NCI-H510A (cell line): ENCODE measurements at places on chromosomes 12 and 14.
A peak's percentile ranks its signal among the peaks of the same experiment; 100 is the strongest.

- DNase-seq, result no peak
Observed at GRCh38 chr14:83342590-83342989, 1808.9 kb upstream of the SEL1L start.

- no peak for DNase-seq
Observed at GRCh38 chr14:76776428-76777251, 15.4 kb downstream of the VASH1 start.

GRCh38 chr12:59597385-59597781 lies 1.6 kb downstream of the SLC16A7 start:
- peak; percentile 5 for DNase-seq

DNA sequence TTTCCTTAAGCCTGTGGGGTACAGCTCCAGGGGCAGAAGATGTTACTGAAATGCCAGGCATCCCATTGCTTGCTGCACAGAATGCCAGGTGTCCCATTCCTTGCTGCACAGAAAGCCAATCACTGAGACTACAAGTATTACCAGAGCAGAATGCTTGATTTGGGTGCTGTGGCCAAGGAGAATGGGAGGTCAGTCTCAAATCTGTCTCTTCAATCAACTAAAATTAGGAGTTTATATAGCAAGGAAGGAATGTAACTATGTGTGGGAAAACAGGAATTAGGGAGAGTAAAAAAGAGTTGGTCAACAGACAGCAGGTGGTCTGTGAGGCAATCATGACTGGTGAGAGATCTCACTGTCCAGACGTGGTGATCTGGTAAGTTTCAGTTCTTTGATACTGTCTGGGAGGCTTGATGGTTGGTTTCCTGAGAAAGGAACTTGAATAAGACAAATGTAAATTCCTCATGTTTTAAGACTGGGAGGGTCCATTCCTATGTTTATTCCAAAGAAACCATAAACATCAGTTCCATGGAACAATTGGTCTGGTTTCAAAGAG lies 31.2 kb upstream of the VASH1 start:
- no peak for DNase-seq

- no peak for DNase-seq
Observed at GRCh38 chr12:90253136-90253535, 544.5 kb upstream of the ATP2B1 start.

DNA sequence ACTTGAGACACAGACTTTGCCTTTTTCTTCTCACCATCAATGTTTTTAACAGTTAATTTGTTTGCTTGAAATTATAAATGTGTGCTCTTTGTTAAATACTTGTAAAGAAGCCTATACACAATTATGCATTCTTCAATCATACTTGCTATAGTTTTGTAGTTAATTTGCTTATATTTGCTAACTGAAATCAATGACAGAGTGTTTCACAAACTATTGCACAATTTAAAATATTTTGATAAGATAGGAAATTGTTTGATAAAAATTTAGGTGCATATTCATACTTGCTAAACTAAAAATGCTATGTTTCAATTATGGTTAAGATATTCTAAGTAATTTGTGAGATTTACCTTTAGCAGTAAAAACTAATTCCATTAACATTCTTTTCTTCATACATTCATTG lies 13.7 kb upstream of the OR4K5 start:
- no peak for DNase-seq

DNA sequence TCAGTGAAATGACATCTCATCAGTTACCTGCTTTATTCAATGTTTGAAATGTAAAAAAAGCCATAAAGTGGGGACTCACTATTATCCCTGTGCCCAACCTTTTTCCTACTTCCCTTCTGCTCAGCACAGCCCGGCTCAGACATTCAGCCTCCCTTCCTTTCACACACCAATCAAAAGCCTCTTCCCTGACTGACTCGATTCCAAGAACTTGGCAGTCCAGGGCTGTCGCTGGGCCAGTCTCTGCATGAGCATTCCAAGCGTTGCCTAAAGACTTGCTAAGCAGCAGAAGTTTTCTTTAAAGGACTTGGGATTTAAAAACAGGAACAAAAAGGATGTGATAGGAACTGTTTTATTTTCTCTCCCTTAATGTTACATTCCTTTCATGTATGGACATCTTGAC lies 22.7 kb downstream of the ITPR2 start:
- no peak for DNase-seq

- no peak for DNase-seq
Observed at GRCh38 chr14:61488417-61489401, 167.3 kb downstream of the PRKCH start.

DNA sequence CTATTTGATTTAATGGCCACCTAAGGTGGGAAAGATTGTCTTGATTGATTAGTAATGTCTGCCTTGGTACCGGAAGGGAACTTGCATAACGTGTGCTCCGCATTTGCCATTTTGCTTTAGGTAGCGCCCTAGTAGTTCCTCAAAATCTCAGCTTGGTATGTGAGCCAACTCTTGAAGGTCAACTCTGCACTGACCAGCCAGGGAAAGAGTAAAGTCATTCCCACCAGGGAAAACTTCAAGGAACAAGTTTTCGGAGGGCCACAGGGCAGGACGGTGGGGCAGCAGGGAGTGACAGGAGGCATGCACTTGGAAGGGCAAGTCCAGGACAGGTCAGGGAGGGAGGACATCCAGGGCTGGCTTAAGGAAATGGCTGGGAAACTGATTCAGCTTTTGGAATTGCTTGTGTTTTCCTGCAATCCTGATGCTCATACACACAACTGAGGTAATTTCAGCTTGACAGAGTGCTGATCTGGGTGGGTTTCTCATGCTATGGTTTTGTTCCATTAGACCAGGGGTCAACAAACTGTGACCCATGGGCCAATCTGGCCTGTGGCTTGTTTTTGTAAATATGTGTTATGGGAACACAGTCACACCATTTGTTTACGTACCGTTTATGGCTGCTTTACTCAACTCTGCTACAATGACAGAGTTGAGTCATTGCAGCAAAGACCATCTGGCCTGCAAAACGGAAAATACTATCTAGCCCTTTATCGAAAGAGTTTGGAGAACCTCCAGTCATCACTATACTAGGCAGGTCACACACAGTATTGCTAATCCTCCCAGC lies 184.5 kb downstream of the RBM19 start:
- no peak for DNase-seq

DNA sequence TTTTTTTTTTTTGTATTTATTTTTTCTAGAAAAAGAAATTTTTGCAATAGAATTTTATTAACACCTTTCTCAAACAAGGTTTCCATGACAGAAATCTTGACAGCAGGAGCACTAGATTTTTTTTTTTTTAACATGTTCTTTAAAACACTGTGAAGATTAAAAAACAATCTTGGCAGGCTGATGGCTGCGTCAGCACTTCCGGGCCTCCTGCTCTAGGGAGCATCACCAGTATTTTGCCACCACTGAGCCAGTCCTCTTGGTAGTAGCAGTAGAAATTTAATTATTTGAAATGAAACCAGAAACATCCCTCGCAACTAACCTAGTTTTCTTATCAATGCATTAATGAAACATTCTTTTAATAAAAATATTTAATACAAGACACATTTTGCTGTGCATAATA lies 99.6 kb downstream of the APAF1 start:
- no peak for DNase-seq

GRCh38 chr12:71694099-71694820 lies 8.4 kb downstream of the TMEM19 start:
- DNase-seq, result no peak

- DNase-seq, result no peak
Observed at GRCh38 chr14:61480704-61481285, 159.4 kb downstream of the PRKCH start.

DNA sequence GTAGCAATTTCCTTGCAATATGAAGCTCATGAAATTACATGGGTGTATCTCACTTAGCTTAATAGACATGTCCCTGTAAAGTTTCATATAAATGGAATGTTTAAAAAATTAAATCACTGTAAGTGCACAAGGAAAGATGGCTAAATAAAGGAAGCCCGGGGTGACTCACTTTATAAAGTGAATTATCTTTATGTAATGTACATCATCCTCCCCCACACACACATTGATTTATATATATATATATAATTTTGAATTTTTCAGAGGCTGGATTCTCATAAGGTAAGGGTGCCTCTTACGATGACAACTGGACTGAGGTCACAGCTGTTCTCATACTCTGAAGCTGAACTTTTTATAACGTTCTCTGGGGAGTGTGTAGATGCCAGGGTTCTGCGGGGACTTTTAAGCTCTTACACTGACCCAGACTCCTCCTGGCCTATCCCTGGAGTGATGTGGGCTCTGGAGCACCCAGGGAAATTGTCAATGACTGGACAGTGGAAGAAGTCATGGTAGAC lies 108.7 kb upstream of the HIF1A start:
- DNase-seq, result no peak

DNA sequence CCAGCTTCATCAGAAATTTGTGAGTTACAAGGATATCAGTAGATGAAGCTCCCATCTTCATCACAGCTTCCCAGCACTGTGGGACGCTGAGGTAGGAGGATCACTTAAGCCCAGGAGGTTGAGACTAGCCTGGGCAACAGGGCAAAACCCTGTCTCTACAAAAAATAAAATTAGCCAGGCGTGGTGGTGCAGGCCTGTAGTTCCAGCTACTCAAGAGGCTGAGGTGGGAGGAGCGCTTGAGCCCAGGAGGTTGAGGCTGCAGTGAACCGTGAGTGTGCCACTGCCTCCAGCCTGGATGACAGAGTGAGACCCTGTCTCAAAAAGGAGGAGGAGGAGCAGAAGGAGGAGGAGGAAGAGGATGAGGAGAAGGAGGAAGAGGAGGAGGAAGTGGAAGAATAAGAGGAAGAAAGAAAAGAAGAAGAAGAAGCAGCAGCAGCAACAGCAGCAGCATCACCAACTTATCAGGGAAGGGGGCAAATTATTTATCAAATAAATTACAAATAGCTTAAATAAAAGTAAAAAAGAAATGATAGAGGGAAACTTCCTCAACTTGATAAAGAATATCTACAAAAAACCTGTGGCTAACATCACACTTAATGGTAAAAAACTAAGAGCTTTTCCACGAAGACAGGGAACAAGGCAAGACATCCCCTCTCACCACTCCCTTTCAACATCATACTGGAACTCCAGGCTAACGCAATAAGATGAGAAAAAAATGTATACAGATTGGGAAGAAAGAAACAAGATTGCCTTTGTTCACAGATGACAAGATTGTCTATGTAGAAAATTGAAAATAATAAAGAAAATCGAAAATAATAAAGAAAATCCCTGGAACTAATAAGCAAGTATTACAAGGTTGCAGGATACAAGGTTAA lies 69.6 kb downstream of the NINJ2 start:
- DNase-seq, result no peak

DNA sequence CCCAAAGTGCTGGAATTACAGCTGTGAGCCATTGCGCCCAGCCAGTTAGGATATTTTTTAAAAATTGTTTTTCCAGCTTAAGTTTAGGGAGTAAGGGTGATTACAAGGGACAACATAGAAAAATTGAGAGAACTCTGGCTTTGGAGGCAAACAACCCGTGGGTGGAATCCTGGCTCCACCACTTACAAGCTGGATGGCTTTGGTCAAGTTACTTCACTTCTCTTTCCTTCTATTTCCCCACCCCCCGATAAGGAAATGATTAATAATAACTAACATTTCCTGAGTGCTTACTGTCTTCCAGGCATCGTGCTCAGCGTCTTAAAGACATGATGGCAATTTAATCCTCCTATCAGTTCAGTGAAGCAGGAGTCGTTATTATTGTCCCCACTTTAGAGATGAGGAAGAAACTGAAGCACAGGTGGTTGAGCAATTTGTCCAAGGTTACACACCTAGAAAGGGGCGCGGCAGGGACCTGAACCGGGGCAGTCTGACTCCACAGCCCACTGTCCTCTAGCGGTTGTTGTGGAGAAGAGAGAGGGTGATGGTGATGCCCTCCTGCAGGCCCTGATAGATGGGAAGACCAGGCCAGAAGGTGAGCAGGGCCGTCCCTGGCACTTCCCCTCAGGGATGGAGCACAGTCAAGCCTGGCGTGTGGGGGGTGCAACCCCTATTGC lies 16.7 kb upstream of the FAIM2 start:
- DNase-seq, result no peak

- DNase-seq, result no peak
Observed at GRCh38 chr12:95736631-95737030, 53.9 kb downstream of the NTN4 start.

DNA sequence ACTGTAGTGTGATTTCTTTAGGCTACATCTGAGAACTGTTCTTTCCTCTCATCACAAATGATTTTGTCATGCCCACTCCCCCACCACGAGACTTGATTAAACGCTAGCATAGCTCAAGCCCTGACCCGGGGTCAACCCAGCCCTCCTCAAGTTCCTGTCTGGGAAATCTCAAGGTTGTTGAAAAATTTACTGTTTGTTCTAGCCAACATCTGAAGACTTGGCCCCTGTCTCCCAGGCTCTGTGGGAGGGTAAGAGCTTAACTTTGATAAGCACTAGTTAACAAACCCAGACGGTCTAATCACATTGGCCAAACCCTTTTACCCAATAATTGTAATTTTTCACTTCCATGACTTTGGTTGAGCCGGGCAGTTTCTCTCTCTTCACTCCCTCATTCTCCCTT lies 86.2 kb upstream of the AMIGO2 start:
- DNase-seq, result no peak

- no peak for DNase-seq
Observed at GRCh38 chr14:21205026-21205677, 49.3 kb upstream of the OR5AU1 start.
